Naive B cell (primary cell): ENCODE measurements at places on chromosomes 13 and 19.

DNA sequence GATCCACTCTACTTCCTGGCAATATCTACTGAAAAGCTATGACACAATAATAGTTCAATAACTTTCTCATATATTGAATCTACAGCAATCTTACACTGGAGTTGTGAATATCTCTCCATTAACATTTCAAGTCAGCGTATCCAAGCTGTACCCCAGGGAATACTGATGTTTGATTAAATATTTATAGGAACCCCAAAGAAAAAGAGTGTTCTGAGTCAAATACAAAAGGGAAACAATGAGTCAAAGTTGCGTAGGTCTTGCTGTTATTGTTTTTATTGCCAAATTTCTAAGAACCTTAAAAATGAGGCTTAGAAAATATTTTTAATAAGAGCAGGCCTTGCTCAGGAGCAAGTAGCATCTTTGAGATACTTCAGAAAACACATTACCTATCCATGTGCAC lies 415.5 kb downstream of the FGF14 start:
- H3K27me3 ChIP-seq: no peaks in the 10 kb centered on the region
- H3K36me3 ChIP-seq: no peaks in the 10 kb centered on the region
- no peak overlapping the region for H3K4me3 ChIP-seq

DNA sequence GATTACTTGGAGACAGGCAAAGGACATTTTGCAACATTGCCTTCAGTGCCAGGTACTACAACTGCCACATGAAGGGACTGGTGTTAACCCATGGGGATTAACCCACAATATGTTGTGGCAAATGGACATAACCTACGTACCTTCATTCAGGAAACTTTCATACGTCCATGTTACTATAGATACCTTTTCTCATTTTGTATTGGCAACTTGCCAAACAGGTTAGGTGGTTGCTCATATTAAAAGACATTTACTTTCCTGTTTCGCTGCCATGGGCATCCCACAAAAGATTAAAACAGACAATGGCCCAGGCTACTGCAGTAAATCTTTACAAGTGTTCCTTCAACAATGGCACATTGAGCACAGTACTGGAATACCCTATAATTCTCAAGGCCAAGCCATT lies 925.3 kb downstream of the SLITRK6 start:
- DNase-seq: no peak
- H3K4me1 ChIP-seq: no peaks in the 10 kb centered on the region
- no peaks in the 10 kb centered on the region for H3K27me3 ChIP-seq
- H3K36me3 ChIP-seq: no peaks in the 10 kb centered on the region

DNA sequence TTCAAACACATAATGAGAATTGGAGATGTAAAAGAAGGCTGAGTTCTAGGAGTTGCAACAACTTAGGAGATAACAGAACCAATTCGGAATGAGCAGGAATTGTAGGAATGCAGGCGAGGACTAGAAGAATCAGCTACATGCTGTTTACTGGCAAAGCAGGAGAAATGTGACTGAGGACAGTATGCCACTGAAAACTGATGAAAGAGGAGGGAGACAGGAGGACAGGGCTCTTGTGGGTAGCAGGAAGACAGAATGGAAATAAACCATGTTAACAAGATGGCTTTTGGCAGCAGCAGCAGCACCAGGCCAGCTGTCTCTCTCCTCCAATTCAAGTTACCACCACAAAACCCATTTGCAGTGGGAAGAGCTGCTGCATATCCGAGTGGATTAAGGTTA lies 91.0 kb upstream of the SLC15A1 start:
- H3K4me1 ChIP-seq: peaks cover 7% of the 10 kb centered on the region
- no peak overlapping the region for H3K4me3 ChIP-seq
- DNase-seq: no peak
- peaks cover 7% of the 10 kb centered on the region for H3K27me3 ChIP-seq

DNA sequence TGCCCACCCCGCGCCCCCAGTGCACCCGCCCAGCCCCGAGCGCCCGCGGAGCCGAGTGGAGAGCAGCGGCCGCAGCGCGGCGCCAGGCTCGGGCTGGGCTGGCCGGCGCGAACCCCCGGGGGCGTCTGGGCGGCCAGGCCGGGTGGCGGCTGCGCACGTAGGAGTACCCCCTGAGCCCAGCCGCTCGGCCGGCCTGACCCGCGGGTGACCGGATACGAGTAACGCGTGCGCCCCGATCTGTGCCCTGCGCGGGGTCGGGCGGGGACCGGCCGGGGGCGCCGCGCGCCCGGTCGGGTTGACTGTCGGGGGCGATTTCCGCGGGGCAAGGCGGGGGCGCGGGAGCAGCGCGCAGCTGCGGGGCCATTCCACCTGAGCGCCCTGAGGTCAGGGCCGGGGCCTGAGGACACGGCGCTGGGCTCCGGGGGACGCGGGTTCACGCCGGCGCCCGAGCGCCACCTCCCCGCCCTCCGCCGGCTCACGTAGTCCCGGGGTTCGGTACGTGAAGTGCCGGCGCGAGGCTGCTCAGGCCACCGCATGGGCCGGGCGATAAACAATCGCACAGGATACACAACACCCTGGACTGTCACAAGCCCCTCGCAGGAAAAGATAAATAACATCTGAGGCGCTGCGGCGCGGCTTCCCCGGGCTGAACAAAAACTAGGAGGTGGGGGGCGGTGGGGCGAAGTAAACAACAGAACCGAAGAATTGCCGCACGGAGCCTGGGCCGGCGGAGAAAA lies 37.6 kb upstream of the FLT1 start:
- H3K27ac ChIP-seq: peak overlapping the region; percentile 57
- H3K36me3 ChIP-seq: no peaks in the 10 kb centered on the region
- peak overlapping the region; percentile 75 for H3K4me3 ChIP-seq
- H3K4me1 ChIP-seq: peaks cover 9% of the 10 kb centered on the region
- DNase-seq: peak; percentile 12

- no peak overlapping the region for H3K4me3 ChIP-seq
- no peak overlapping the region for H3K27ac ChIP-seq
- peaks cover 32% of the 10 kb centered on the region for H3K4me1 ChIP-seq
- H3K27me3 ChIP-seq: no peaks in the 10 kb centered on the region
Observed at GRCh38 chr19:55690109-55690768, 15.2 kb downstream of the EPN1 start.

DNA sequence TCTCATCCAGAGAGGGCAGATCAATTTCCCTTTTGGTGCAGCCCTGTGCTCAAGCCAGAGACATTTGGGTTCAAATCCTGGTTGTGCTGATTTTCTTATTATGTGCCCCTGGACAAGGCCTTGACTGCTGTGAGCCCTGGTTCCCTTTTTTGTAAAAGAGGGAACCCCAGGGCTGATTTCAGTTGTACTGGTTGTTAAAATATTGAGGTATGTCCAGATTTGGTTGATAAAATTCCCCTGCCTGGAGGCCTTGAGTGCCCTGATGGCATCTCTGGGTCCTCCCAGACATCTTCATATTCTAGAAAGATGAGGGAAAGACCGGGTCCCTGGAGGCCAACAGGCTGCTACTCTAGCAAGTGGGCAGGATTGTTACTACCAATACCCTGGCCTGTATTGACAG lies 14.4 kb upstream of the PLAUR start:
- no peaks in the 10 kb centered on the region for H3K27me3 ChIP-seq
- DNase-seq: no peak
- H3K36me3 ChIP-seq: no peaks in the 10 kb centered on the region
- peak overlapping the region; percentile 38 for H3K27ac ChIP-seq
- H3K4me1 ChIP-seq: no peaks in the 10 kb centered on the region

DNA sequence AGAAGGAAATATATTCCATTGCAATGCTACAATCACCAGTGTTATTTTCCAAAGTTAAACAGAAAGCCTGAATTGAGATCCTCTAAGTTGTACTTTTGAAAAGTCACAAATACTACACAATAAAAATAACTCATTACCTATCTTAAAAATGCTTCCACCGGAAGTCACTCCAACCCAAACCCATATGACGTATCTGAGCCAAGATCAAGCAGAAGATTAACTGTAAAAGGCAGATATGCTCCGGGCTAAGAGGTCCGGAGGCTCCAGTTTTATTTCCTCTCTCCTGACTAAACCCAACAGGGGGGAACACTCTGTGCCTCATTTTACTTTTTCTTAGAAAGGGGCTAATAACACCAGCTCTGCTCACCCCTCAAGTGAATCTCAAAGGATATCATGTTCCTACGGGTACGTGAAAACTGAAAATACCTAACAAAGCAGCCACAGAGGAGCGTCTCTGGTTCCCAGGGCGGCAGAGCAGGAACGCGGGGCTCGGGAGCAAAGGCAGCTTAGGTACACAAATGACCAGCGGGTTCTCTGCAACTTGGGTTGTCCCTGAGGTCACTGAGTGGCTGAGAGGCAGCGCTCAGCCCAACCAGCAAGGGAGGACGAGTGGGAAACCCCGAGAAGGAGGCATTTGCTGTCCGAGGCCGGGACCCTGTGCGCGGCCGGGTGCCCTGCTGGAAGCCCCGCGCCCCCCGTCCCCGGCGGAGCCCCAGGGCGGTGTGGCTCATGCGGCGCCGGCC lies 750 bp downstream of the RAB20 start:
- H3K36me3 ChIP-seq: peaks cover 6% of the 10 kb centered on the region
- DNase-seq: peak; percentile 14
- H3K27me3 ChIP-seq: no peaks in the 10 kb centered on the region
- H3K27ac ChIP-seq: no peak overlapping the region

DNA sequence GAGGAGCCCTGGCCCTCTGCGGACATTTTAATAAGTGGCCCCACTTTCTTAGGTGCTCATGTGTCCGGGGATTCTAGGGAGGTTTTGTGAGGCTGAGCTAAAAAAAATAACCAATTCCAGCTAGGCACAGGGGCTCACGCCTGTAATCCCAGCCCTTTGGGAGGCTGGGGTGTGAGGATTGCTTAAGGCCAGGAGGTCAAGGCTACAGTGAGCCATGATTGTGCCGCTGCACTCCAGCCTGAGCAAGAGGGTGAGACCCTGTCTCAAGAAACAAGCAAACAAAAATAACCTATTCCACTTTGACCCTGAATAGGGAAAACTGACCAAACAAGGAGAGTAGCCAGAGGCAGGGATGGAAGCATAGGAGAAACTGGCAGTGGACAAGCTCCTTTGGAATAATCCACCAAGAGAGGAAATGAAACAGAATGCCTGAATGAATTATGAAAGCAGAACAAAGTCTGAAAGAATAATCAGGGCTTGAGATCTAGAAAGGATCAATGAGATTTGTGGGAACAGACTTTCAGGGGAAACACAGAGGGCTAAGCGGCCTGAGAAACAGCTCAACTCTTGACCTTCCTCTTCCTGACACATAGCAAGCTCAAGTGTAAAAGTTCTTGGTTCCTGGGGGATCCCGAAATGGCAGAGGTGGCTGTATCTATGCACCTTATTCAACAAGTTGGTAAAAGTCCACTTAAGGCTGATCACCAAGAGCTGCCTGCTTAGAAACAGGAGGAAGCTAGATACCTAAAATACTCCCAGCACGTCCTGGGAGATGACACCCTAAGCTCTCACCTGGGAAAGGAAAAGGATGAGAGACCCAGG lies 30.1 kb upstream of the FFAR2 start:
- no peaks in the 10 kb centered on the region for H3K36me3 ChIP-seq
- DNase-seq: no peak
- no peak overlapping the region for H3K27ac ChIP-seq
- H3K4me1 ChIP-seq: peaks cover 16% of the 10 kb centered on the region

DNA sequence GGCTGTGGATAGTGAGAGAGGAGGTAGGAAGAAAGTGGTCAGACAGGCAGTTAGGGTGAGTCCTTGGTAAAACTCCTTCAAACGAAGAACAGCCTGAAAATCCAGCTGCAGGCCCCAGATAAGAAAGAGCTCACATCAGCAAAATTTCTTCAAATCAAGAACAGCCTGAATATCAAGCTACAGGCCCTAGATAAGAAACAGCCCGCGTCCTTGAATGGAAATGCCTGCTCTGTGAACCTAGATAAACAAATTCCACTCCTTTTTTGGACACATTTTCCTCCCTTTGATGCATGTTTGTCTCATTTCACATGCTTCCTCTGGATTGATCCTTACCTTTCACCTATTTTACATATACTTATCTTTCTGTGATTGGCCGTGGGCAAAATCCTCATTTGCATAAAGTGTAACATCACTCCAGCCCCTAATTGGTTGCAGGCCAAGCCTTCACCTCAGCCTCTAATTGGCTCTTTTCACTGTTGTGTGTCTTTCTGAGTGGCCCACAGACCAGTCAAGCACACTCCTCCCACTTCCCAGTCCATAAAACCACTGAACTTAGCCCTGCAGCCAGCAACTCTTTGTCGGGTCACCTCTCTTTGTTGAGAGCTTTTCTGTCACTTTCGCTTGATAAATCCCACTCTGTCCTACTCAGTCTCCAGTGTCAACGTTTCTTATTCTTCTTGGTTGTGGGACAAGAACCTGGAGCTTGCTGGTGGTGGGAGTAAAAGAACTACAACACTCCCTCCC lies 6.0 kb upstream of the SULT2A1 start:
- no peak overlapping the region for H3K4me3 ChIP-seq
- H3K27me3 ChIP-seq: peaks cover 14% of the 10 kb centered on the region
- no peak for DNase-seq
- H3K4me1 ChIP-seq: no peaks in the 10 kb centered on the region

- peaks cover 8% of the 10 kb centered on the region for H3K4me1 ChIP-seq
- H3K27me3 ChIP-seq: no peaks in the 10 kb centered on the region
- H3K4me3 ChIP-seq: no peak overlapping the region
- DNase-seq: no peak
Observed at GRCh38 chr19:13918726-13919411, 12.9 kb downstream of the CC2D1A start.

DNA sequence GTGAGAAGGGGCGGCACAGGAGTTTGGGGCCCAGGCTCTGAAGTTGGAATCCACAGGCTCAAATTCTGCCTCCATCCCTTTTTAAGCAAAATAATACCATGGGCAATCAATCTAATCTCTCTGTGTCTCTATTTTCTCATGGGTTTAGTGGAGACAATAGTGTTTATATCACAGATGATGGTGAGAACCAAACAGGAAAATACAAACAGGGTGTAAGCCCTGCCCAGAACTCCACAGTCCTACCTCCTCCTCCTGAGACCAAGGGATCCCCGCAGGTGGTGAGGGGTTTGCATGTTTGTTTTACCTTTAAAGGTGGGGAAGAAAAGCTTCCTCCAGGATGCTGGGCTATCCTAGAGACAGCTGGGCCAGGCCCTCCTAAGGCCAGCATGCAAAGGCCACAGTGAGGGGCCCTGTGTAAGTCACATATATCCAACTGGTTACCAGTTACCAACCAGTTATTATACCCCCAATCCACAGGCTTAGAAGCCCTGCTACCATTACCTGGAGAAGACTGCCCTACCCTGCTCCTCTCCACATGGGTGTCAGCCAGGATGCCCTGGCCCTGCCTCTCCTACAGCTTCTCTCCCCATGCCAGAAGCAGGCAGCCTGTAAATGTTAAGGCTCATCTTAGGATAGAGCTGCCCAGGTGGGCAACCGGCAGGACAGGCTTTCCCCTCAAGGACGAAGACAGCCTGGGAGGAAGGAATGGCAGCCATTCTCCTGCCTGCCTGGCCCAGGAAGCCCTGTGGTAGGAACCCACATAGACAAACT lies 658.4 kb downstream of the UQCRFS1 start:
- H3K27me3 ChIP-seq: no peaks in the 10 kb centered on the region
- no peak overlapping the region for H3K27ac ChIP-seq
- no peak overlapping the region for H3K4me3 ChIP-seq
- no peak for DNase-seq
- H3K36me3 ChIP-seq: no peaks in the 10 kb centered on the region
- H3K4me1 ChIP-seq: no peaks in the 10 kb centered on the region

GRCh38 chr19:18596752-18597157 lies 8.2 kb downstream of the REX1BD start:
- peaks cover 53% of the 10 kb centered on the region for H3K27me3 ChIP-seq

- peaks cover 15% of the 10 kb centered on the region for H3K36me3 ChIP-seq
- peaks cover 47% of the 10 kb centered on the region for H3K27me3 ChIP-seq
- H3K4me1 ChIP-seq: peaks cover 20% of the 10 kb centered on the region
- H3K27ac ChIP-seq: no peak overlapping the region
Observed at GRCh38 chr19:15194938-15195337, 5.9 kb downstream of the NOTCH3 start.

- peak overlapping the region; percentile 39 for H3K4me3 ChIP-seq
- H3K27me3 ChIP-seq: no peaks in the 10 kb centered on the region
- H3K4me1 ChIP-seq: peaks cover 41% of the 10 kb centered on the region
- H3K36me3 ChIP-seq: peaks cover 4% of the 10 kb centered on the region
- H3K27ac ChIP-seq: no peak overlapping the region
Observed at GRCh38 chr19:52692431-52693008, 42.3 kb downstream of the ZNF611 start.
